ENCODE measurements at places on chromosomes 13 and 19. TPM values are rescaled to one million over a fixed set of nuclear protein-coding genes. Genes with fewer than 3 reads are reported as not detected.

BST2 gene
- 131 TPM for total RNA-seq

DNA sequence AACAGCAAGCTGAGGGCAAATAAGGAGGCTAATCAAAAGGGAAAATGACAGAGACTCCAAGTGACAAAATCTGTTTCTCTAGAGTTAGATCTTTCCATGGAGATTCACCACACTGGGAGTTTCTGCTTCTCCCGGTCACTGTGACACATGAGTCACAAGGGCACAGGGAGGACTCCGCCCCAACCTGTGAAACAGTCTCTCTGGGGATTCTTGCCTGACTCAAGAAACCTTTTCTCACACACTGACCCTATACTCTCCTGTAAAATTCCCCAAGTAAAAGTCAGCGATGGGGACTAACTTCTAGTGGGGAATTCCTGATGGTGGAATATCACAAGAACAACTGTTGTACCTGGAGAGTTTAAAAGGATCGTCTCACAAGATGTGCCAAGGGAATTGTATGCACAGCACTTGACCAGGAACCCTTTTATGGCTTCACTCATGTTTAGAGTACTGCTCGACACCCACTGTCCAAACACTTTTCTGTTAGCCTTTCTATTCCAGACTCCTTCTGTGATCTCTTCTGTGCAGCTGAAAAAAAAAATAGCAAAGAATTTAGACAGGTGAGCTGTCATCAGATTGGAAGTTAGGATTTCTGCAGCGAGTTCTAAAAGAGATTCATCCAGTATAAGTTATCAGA is 46.8 kb upstream of the URAD start:
- H3K27ac ChIP-seq = no peak overlapping the region
- no peaks in the 10 kb centered on the region for H3K27me3 ChIP-seq
- no peaks in the 10 kb centered on the region for H3K4me1 ChIP-seq
- H3K36me3 ChIP-seq = no peaks in the 10 kb centered on the region

- no peak for DNase-seq
- no peak overlapping the region for H3K27ac ChIP-seq
- H3K27me3 ChIP-seq = no peaks in the 10 kb centered on the region
- H3K36me3 ChIP-seq = no peaks in the 10 kb centered on the region
- no peaks in the 10 kb centered on the region for H3K4me1 ChIP-seq
These were observed 22.3 kb downstream of the EPS15L1 start for GRCh38 chr19:16449330-16449961.

- H3K4me3 ChIP-seq = no peak overlapping the region
- H3K27me3 ChIP-seq = no peaks in the 10 kb centered on the region
- no peaks in the 10 kb centered on the region for H3K36me3 ChIP-seq
- DNase-seq = no peak
- H3K4me1 ChIP-seq = peaks cover 4% of the 10 kb centered on the region
These were observed 3.9 kb upstream of the SLC35E1 start for GRCh38 chr19:16575861-16576689.

- H3K27me3 ChIP-seq = no peaks in the 10 kb centered on the region
- DNase-seq = no peak
- H3K36me3 ChIP-seq = no peaks in the 10 kb centered on the region
- H3K4me3 ChIP-seq = no peak overlapping the region
- H3K4me1 ChIP-seq = no peaks in the 10 kb centered on the region
- no peak overlapping the region for H3K27ac ChIP-seq
These were observed 12.2 kb downstream of the ERICH6B start for GRCh38 chr13:45603338-45603737.

LILRB2 gene
- 1.8 TPM for total RNA-seq

- H3K27ac ChIP-seq = no peak overlapping the region
- DNase-seq = no peak
- H3K36me3 ChIP-seq = no peaks in the 10 kb centered on the region
- no peak overlapping the region for H3K4me3 ChIP-seq
- no peaks in the 10 kb centered on the region for H3K27me3 ChIP-seq
These were observed 330.8 kb downstream of the TBC1D4 start for GRCh38 chr13:75151081-75151643.

S1PR2 gene
- 18.4 TPM for total RNA-seq

ZNF559 gene
- total RNA-seq = 39.1 TPM

C19orf18 gene
- 0.44 TPM for total RNA-seq

- H3K4me3 ChIP-seq = no peak overlapping the region
- no peaks in the 10 kb centered on the region for H3K27me3 ChIP-seq
- no peak for DNase-seq
- H3K36me3 ChIP-seq = no peaks in the 10 kb centered on the region
These were observed 84.8 kb downstream of the STOML3 start for GRCh38 chr13:38905861-38906260.

GAPDHS gene
- total RNA-seq = not detected

- H3K4me1 ChIP-seq = peaks cover under 1% of the 10 kb centered on the region
- H3K27me3 ChIP-seq = no peaks in the 10 kb centered on the region
- no peak for DNase-seq
- no peak overlapping the region for H3K4me3 ChIP-seq
- no peak overlapping the region for H3K27ac ChIP-seq
- peaks cover 21% of the 10 kb centered on the region for H3K36me3 ChIP-seq
These were observed 8.7 kb downstream of the TIMM44 start for GRCh38 chr19:7934766-7935165.

- no peak for DNase-seq
- H3K36me3 ChIP-seq = no peaks in the 10 kb centered on the region
- H3K4me3 ChIP-seq = no peak overlapping the region
- no peaks in the 10 kb centered on the region for H3K4me1 ChIP-seq
- H3K27me3 ChIP-seq = no peaks in the 10 kb centered on the region
These were observed 97.6 kb upstream of the SIAH3 start for GRCh38 chr13:45949161-45949560.

CXCL17 gene
- not detected for total RNA-seq

DNA sequence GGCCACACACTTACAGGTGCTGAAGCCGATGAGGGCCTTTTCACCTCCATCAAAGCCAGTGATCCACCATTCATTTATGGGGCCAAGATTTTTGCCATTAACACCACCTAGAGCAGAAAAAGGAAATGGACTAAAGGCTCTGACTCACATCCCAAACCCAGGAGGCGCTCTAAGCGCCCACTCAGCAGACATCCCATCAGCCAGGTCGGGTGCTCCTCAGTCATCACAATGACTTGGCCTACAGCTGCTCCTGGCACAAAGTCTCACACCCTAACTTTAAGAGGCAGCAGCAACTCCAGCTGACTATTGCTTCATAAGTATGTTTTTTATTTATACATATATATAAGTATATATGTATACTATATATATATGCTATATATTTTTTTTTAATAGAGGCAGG is 36.1 kb upstream of the EIF3G start:
- no peak overlapping the region for H3K27ac ChIP-seq
- DNase-seq = no peak
- no peak overlapping the region for H3K4me3 ChIP-seq
- H3K36me3 ChIP-seq = peaks cover 9% of the 10 kb centered on the region

DNMT1 gene
- total RNA-seq = 30.6 TPM

DNA sequence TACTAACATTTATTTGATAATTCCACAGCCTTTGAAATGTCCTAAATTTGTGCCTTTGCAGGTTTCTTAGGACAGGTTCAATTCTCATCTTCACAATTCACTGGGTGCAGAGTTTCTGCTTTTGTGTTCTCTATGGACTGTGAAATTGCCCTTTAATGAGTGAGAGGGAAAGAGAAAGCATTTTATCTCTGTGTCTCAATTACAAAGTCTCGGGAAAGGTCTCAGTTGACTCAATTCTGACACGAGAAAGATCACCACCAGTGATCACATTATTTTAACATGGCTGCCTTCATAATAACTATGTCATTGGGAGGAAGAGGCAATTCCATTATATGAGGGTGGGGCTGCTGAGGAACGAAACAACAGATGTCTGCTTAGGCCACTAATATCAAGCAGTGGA is 26.2 kb upstream of the LRCH1 start:
- H3K4me1 ChIP-seq = no peaks in the 10 kb centered on the region
- no peak for DNase-seq
- no peaks in the 10 kb centered on the region for H3K27me3 ChIP-seq
- no peaks in the 10 kb centered on the region for H3K36me3 ChIP-seq
- no peak overlapping the region for H3K27ac ChIP-seq

DNA sequence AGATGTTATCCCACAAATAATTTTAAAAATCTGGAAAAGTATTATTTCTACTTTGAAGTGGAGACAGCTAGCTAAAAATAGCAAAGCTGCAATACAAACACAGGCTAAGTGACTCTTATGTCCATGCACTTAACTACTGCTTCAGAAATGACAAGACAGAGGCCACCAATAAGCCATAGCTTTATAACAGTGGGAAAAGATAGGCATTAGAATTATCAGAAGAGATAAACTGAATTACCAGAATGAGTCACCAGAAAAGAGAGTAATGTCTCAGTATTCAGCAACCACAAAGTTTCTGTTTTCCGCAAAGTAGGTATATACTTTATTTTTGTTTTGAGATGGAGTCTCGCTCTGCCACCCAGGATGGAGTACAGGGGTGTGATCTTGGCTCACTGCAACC is 17.1 kb downstream of the CLN5 start:
- no peak overlapping the region for H3K4me3 ChIP-seq
- H3K27ac ChIP-seq = no peak overlapping the region
- no peaks in the 10 kb centered on the region for H3K36me3 ChIP-seq
- no peaks in the 10 kb centered on the region for H3K4me1 ChIP-seq

ZNF17 gene
- 10.5 TPM for total RNA-seq

DNA sequence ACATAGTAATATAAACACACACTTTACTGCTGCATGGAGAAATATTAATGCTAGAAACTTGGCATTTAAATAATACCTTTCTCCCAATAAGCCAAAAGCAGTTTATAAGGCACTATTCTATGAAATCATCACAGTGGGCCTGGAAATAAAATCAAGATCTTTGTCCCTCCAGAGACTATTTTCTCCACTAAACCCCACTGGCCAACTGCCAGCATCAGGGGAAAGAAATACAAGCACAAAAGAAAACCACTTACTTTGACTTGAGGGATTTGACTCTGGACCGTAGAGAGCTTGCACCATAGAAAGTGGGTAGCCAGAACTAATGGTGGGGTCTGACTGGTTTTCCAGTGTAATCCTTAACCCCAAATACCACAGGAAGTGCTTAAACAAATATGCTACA is 71.9 kb downstream of the DCLK1 start:
- H3K36me3 ChIP-seq = no peaks in the 10 kb centered on the region
- H3K4me1 ChIP-seq = no peaks in the 10 kb centered on the region
- no peak for DNase-seq
- H3K27me3 ChIP-seq = no peaks in the 10 kb centered on the region
- no peak overlapping the region for H3K27ac ChIP-seq

DNA sequence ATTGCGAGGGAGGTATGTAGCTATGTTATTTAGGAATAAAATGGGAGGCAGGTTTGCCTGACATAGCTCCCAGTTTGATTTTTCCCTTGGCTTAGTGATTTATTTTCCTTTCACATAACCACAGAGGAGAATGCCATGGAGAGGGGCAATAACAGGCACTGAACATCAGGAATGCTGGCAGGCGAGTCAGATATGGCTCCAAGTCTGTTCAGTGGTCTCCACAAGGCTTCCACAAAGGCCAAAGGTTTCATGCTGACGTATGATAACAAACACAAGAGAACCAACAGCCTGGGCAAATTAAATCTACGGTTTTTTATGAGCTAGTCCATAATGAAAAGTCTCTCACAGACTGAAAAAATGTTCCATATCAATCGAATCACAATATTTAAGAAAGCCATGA is 66.7 kb downstream of the SUCLA2 start:
- no peaks in the 10 kb centered on the region for H3K27me3 ChIP-seq
- H3K36me3 ChIP-seq = no peaks in the 10 kb centered on the region
